Mucosa of gallbladder (tissue), 1 donor: ENCODE measurements at places on chromosomes 2 and 18. TPM values are rescaled to one million over a fixed set of nuclear protein-coding genes. Genes with fewer than 3 reads are reported as not detected.

The KCNE4 gene
- total RNA-seq = 7.4 TPM

The CPLX4 gene
- not detected for total RNA-seq

The NTSR2 gene
- total RNA-seq = not detected

The AQP12B gene
- not detected for total RNA-seq

The WDR35 gene
- total RNA-seq = 10.7 TPM

The CD302 gene
- total RNA-seq = 34.6 TPM

The LYG2 gene
- not detected for total RNA-seq

The FNDC4 gene
- 13.4 TPM for total RNA-seq

The YWHAQ gene
- 250 TPM for total RNA-seq

The PASK gene
- 16.9 TPM for total RNA-seq

The IL36A gene
- total RNA-seq = not detected

The CYTIP gene
- total RNA-seq = 10.7 TPM

The PRKCE gene
- total RNA-seq = 20.8 TPM

The POTEC gene
- not detected for total RNA-seq

The TANK gene
- total RNA-seq = 55.0 TPM

The KCNS3 gene
- 6.5 TPM for total RNA-seq

The TRIM43 gene
- total RNA-seq = not detected

The DNER gene
- total RNA-seq = 0.43 TPM

The PLCD4 gene
- 0.49 TPM for total RNA-seq

The ATP6V1B1 gene
- 1.6 TPM for total RNA-seq

The EEF1B2 gene
- 294 TPM for total RNA-seq

The IL1RN gene
- total RNA-seq = 32.4 TPM

The DPP10 gene
- 6.6 TPM for total RNA-seq

The KLHL29 gene
- 22.3 TPM for total RNA-seq

The MCEE gene
- 15.8 TPM for total RNA-seq

The IL1A gene
- total RNA-seq = 0.66 TPM

The IL1R2 gene
- total RNA-seq = 2.3 TPM

The FN1 gene
- total RNA-seq = 157 TPM

The KCNJ13 gene
- 3.0 TPM for total RNA-seq

The RAMP1 gene
- total RNA-seq = 215 TPM

The PDE1A gene
- total RNA-seq = 27.8 TPM

The RAB12 gene
- total RNA-seq = 26.3 TPM

The GCC2 gene
- total RNA-seq = 85.7 TPM
